ENCODE measurements at places on chromosomes 2 and 18.

DNA sequence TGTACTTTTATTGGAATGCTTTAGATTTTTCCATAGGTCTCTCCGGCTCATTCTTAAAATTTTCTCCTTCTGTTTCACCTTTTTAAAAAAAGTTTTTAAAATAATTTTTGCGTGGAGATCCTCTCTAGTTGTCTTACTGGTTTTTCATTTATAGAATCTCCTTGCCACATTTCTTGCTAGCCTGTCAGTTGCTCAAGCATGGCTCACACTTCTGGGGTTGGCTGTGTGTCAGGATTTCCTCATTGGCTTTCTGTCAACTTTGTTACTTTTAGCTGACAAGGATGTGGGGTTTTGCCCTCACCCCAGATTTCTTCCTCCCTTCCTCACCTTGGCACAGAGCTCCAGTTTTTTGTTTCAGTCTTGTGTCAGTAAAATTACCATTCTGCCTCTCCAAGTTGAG is 124.6 kb downstream of the ZNF407 start:
- DNase-seq, result no peak

DNA sequence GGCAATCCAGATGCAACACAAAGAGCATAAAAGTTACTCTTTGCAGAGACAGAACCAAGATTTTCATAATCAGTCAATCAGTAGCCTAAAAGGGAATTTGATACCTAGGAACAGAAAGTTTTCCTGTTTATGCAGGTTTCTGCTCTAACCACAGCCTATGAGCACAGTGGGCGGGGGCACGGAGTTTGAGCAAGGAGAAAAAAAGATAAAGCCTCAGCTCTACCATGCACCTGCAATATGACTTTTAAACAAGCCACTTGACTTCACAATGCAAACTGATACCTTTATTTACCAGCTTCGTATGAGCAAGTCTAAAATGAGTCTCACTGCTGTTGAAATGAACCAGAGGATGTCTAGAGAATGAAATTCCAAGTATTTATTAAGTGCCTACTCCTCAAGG is 5.6 kb upstream of the LRATD1 start:
- DNase-seq, result no peak

GRCh38 chr18:48138660-48139430 is 208.4 kb upstream of the SMAD2 start:
- no peak for DNase-seq

GRCh38 chr2:16493788-16494187 is 171.8 kb downstream of the CYRIA start:
- no peak for DNase-seq
